ENCODE measurements at places on chromosomes 11 and 22. TPM values are rescaled to one million over a fixed set of nuclear protein-coding genes. Genes with fewer than 3 reads are reported as not detected.
A peak's percentile ranks its signal among the peaks of the same experiment; 100 is the strongest.

- peaks cover 46% of the 10 kb centered on the region for H3K4me1 ChIP-seq
- DNase-seq: no peak
- H3K36me3 ChIP-seq: peaks cover 16% of the 10 kb centered on the region
- H3K27ac ChIP-seq: no peak overlapping the region
Observed at GRCh38 chr11:44562845-44563460, 2.5 kb upstream of the CD82 start.

DNA sequence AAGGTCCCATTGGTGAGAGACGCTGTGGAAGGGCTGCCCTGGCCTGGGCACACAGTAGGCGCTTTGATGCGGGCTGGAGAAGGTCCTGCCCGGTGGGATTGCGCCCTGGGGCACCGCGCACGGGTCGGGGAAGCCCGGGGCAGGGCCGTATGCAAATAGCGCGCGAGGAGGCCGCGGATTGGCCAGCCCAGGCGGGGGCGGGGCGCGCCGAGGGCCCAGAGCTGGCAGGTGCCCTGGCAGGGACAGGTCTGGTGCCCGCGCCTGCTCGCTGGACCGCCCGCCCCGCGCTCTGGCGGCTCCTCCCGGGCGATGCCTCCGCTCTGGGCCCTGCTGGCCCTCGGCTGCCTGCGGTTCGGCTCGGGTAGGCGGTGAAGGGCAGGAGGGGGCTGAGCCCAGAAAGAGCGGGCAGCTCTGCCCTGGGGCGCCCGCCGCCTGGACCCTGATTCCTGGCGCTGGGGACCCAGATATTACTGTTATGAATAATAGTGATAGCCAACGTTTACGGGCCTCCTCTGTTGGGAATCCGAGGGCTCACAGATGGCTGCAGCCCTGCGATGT, at the start of gene UPK3A:
TSS of gene UPK3A (plus strand) at position 245 of the 558 bp plus-strand sequence. CDS start at position 310, 65 bp downstream.
- no peak within 1 kb of the TSS for H3K4me3 ChIP-seq
- H3K27me3 ChIP-seq: peaks cover 8% of the 10 kb centered on the region
- DNase-seq: peak; percentile 80

- H3K4me1 ChIP-seq: no peaks in the 10 kb centered on the region
- H3K27me3 ChIP-seq: no peaks in the 10 kb centered on the region
- peak; percentile 19 for DNase-seq
- H3K36me3 ChIP-seq: no peaks in the 10 kb centered on the region
Observed at GRCh38 chr11:122910775-122911174, 28.2 kb downstream of the JHY start.

DNA sequence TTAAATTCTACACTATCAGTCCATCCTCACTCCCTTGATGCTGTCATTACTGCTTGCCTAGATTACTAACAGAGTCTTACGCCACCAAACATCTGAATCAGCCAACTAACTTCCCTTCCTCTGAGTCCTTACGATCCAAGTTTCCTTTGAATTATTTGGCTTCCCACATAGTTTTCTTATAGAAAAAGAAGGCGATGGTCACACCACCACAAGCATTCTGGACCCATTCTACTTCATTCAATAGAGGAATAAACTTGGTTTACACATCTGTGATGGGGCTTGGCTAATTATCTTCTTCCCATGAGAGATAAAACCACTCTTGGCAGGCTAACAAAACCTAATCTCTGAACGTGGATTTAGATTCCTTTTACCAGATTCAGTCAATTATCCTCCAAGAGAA, 35.0 kb downstream of the INTS4 start:
- H3K4me1 ChIP-seq: no peaks in the 10 kb centered on the region
- peaks cover 8% of the 10 kb centered on the region for H3K36me3 ChIP-seq
- no peak overlapping the region for H3K27ac ChIP-seq
- H3K4me3 ChIP-seq: no peak overlapping the region
- DNase-seq: no peak

OR56B1 gene
- 0.14 TPM for total RNA-seq

UPK3A gene
- total RNA-seq: not detected

- no peak overlapping the region for H3K4me3 ChIP-seq
- peak; percentile 23 for DNase-seq
- peak overlapping the region; percentile 6 for H3K27ac ChIP-seq
- peaks cover 9% of the 10 kb centered on the region for H3K4me1 ChIP-seq
- peaks cover 10% of the 10 kb centered on the region for H3K27me3 ChIP-seq
Observed at GRCh38 chr11:107769189-107769588, 57.3 kb upstream of the SLN start.

DNA sequence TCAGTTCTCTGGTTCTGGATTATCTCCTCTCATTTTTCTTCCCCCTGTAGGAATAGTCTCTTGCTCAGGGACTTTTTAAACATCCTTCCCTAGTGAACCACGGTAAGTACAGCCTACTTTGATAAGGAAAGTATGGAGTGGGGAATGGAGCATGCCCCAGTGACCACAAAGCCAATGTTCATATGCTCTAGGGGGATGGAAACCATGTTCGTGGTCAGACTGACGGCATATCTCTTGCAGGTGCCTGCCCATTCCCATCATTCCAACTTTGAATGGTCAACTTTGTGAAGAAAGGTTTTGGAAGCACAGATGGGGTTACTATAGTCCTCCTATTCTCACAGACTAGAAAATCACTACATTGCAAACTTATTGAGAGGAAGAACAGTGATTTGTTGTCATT, 332.5 kb upstream of the NCAM1 start:
- no peak for DNase-seq
- H3K27ac ChIP-seq: no peak overlapping the region
- H3K27me3 ChIP-seq: peaks cover 20% of the 10 kb centered on the region
- H3K4me1 ChIP-seq: peaks cover 6% of the 10 kb centered on the region
- H3K36me3 ChIP-seq: no peaks in the 10 kb centered on the region
- no peak overlapping the region for H3K4me3 ChIP-seq

- H3K4me1 ChIP-seq: no peaks in the 10 kb centered on the region
- DNase-seq: no peak
- H3K4me3 ChIP-seq: no peak overlapping the region
- no peak overlapping the region for H3K27ac ChIP-seq
- H3K27me3 ChIP-seq: no peaks in the 10 kb centered on the region
Observed at GRCh38 chr11:98056945-98057344, 963.8 kb upstream of the CNTN5 start.

SLC43A3 gene
- 268 TPM for total RNA-seq
